Dorsolateral prefrontal cortex (tissue), 122 donors: ENCODE measurements at places on chromosomes 6 and 20.

DNA sequence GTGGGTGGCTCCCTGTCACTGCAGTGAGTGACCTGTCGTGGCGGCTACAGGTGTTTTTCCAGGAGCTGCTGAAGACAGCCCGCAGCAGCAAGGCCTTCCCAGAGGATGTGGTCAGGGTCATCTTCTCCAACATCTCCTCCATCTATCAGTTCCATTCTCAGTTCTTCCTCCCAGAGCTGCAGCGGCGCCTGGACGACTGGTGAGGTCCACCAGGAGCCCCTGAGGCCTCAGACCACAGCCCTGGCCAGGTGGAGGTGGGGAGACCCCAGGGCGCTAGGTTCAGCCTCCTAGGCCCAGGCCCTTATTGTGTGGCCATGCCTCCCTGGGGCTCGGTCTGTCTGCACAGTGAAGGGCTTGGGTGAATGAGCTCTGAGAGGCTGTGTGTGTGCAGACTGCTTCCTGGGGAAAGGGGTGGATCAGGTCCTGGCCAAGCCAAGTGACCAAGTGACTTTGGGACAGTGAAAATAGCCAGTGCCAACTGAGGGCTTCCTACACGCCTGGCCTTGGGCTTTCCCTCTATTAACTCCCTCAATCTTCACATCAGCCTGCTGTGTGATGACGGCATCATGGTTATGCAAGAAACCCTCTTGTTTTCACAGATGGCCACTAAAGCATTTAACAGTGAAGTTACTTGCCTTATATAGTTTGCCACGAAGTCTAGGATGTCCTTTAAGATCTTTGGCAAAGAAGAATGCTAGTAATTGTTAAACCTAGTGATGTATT is 6.4 kb downstream of the FGD2 start:
- no peak for DNase-seq

DNA sequence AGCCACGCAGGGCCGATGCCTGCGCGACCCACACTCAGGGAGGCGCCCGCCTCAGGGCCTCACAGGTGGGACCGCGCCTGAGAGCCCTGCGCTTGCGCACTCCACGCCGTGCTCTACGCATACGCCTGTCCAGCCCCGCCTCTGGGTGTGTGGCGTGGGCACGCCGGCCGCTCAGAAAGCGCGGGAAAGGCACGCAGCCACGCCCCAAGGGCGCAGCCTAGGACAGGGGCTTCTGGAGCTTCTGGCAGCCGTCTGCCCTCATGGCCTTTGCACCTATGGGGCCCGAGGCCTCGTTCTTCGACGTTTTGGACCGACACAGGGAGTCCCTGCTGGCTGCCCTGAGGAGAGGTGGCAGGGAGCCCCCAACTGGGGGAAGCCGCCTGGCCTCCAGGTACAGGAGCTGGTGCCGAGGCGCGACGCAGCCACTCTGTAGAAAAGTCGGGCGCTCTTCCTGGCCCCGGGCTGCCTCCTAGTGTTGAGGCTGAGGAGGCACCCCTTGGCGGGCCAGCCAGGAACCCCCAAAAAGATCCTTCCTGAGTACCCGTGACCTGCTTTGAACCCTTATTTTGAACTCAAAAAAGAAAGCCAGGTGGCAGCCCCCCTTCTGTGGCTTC is at the start of gene SPO11:
TSS of gene SPO11 (plus strand) at position 196 of the 614 bp plus-strand sequence. CDS start at position 261, 65 bp downstream.
- DNase-seq, result no peak

GRCh38 chr6:42451333-42452170 is at the start of gene TRERF1:
Gene TRERF1, minus strand, starts transcription at chr6:42451926. Its CDS starts 182,336 bp downstream, at chr6:42269590.
- no peak for DNase-seq

DNA sequence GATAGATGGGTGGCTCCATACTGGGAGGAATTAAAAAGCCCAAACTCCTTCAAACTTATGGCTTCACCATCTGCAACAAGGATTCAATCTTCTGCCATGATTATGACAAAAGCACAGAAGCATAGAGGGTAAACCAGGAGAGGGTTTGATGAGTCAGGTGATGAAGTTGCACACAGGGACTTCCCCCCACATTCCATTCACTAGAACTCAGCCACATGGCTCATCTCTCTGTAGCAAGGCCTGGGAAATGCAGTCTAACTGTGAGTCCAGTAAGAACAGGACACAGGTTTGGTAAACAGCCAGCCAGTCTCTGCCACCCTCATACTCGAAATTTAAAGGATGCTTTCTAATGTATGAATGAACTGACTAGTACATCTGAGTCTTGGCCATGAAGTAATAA is 142.9 kb downstream of the HIVEP2 start:
- peak; percentile 47 for DNase-seq

GRCh38 chr20:22700367-22700766 is 116.0 kb upstream of the FOXA2 start:
- DNase-seq, result no peak
